ENCODE measurements at places on chromosomes 1 and 21.

GRCh38 chr21:32920474-32920873 is 105.3 kb upstream of the OLIG2 start:
- ATAC-seq, result no peak

- no peak for ATAC-seq
Observed at GRCh38 chr1:34750610-34751009, 4.2 kb upstream of the GJB5 start.

GRCh38 chr1:168691541-168691940 is 37.5 kb downstream of the DPT start:
- no peak for ATAC-seq

GRCh38 chr1:116487031-116487430 is 83.8 kb downstream of the CD58 start:
- ATAC-seq, result no peak

GRCh38 chr21:40658311-40658710 is 188.6 kb downstream of the DSCAM start:
- ATAC-seq, result no peak

GRCh38 chr1:144551107-144551542 is 41.6 kb upstream of the PPIAL4F start:
- no peak for ATAC-seq

DNA sequence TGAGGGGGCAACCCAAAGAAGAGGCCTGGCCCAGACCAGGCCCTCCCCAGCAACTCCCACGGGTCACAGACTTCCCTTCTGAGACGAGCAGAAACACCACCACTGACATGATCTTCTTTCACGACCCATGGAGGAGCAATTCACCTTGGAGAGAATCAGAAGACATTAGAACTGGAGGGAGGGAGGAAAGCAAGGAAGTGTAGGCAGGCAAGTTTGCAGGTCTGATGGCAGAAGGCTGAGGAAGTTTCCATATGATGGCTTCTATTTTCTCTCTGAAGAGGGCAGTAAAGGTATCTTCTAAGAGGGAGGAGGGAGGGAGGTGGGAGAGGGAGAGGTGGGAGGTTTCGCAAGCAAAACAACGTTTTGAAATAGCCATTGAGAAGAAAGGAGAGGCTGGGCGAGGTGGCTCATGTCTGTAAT is 1.4 kb upstream of the UBXN10 start:
- ATAC-seq, result no peak

GRCh38 chr1:46544561-46545240 is 6.7 kb downstream of the KNCN start:
- no peak for ATAC-seq

GRCh38 chr1:89842567-89843272 is 21.9 kb downstream of the LRRC8D start:
- ATAC-seq, result peak; percentile 34

GRCh38 chr1:94757931-94758330 is 62.2 kb upstream of the SLC44A3 start:
- peak; percentile 37 for ATAC-seq

DNA sequence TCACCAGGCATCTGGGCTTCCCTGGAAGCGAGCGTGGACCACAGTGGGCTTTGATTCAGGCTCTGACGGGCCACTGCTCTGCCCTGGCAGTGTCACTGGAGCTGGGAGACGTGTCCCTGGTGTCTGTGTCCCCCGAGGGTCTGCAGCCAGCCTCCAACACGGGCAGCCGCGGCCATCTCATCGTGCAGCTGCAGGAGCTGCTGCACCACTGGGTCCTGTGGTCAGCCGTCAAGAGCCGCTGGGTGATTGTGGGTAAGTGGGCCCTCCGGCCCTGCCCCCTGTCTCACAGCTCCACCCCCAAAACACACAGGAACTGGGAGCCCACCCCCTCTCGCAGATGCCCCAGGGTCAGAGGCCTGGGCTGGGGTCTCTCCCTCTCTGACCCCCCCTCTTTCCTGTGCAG is 40.7 kb downstream of the DISP3 start:
- ATAC-seq, result no peak

DNA sequence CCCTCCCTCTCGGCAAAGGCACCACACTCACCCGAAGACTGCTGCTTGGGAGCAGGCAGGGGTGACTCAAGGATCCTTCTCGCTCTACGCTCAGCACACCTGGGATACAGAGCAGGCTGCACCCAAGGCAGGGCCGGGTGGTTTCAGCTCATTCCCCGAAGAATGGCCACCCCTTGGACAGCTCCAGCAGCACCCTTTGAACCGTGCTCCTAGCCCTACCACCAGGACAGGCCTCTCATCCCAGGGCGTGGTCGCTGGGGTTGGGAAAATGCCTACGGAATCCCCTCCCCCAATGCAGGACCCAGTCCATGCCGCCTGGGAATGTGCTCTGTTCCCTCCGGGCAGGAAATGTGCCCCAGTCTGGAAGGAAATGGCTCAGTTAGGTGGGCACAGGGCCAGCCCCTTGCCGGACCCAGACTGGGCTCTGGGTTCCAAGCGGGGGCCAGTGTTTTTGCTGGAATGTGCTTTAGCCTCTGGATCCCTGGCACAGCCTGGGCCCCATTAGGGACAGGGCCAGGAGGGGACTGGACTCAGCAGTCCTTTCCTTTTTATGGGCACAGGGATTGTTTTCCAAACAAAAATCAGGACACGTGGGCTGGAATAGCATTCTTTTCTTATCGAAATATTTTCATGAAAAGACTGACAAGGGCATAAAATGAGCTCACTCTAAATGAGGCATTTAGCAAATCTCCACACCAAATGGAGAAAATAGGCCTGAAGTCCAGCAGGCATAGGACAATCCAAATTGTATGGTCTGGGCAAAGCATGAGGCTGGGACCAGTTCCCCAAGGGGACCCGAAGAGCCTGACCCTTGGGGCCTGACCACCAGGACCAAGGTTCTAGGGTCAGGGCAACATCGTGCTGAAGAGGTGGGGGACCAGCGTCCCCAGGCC is 7.3 kb downstream of the TMEM82 start:
- ATAC-seq, result peak; percentile 56

DNA sequence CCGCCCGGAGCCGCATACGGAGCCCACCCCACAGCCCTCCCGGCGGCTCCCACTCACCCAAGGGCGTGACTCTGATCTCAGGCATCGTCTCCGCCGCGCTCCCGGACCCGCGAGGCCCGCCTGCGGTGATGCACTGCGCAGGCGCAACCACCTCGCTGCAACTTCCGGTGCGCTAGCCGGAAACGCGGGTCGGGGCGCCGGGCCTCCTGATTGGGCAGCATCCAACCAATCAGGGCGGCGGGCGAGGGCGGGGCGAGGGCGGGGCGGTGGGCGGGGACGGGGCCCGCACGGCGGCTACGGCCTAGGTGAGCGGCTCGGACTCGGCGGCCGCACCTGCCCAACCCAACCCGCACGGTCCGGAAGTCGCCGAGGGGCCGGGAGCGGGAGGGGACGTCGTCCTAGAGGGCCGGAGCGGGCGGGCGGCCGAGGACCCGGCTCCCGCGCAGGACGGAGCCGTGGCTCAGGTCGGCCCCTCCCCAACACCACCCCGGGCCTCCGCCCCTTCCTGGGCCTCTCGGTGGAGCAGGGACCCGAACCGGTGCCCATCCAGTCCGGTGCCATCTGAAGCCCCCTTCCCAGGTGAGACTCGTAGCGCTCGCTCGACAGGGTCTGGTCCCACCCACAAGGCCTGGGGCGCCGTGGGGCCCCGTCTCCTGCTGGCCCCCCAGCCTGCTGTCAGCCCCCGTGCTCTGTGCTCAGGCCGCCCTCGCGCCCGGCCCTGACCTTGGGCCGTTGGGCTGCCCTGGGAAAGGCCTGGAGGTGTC is at the start of the genes CPTP and INTS11:
Gene CPTP, plus strand, starts transcription at position 279 of the 764 bp plus-strand sequence. CDS start 2,109 bp downstream, outside the sequence.
Gene INTS11, minus strand, starts transcription at position 137 of the 764 bp plus-strand sequence. Its CDS starts 52 bp downstream, at position 85.
- ATAC-seq, result peak; percentile 94

DNA sequence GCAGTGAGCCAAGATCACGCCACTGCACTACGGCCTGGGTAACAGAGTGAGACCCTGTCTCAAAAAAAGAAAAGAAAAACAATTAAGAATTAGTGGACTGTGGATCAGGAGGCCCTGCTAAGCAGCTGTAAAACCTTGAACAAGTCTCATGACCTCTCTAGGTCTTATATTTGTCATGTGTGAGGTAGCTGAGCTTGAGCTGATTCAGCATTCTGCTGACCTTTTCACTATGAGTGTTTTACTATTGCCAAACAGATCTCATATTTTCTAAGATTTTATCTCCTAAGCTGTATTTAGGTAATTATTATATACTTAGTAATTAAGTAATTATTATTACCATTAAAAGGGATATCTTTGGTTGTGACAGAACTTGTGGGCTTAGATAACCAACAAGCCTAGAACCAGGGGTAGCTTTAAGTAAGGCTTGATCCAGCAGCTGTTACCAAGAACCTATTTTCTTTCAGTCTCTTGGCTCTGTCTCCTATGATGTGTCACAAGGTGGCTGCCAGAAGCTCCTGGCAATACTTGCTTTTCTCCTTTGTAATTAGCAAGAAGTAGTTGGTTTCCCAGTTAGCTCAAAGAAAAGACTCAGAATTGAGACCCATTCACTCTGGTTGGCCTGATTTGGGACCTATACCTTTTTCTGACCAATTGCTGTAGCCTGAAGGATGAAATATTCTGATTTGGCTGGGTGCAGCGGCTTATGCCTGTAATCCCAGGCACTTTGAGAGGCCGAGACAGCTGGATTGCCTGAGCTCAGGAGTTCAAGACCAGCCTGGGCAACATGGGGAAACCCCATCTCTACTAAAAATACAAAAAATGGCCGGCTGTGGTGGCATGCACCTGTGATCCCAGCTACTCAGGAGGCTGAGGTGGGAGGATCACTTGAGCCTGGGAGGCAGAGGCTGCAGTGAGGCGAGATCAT is 8.5 kb upstream of the ZC3H12A start:
- no peak for ATAC-seq

DNA sequence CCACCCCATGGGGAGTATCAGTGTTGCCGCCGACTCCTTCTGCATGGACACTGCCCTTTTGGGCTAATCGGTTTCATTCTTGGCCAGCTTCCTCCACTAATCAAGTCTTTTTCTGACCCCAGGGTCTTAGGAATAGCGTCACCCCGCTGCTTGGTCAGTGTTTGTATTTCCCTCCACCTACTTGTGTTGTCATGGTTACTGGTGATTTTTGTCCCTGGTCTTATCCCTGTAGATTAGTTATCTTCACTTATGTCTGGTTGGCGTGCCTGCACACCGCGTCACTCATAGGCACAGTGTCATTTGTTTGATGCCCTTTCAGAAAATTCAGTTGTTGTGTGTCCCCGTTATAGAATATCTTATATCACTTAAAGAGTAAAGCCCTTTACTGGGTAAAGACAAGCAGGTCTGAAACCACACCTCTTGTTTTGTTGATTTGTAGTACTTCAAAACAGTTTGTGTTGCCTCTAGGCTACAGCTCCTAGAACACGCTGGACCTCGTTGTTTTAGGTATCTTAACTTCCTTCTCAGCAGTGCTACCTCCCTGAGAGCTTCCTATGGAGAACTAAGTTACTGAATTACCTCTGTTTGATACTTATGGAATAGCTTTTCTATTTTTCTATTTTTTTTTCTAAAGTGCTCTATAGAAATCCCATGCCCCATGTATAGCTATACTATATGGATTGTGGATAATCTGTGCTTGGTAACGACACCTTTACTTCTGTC is 868 bp downstream of the PPP1R12B start:
- no peak for ATAC-seq

DNA sequence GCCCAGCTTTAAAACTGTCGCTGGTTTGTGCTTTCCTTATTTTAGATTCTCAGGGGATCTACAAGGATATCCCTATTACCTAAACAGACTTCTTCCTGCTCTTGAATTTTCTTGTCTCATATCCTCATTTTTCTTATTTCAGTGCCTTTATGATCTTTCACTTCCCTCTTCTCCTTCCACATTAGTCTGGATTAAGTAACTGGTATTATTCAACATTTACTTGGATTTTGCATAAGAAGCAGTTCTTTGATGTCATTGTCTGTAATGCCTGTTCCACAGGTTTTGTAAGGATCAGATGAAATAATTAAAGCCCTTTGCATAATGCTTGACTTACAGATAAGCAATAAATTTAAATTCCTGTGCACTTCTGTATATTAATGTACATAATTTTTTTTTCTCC is 26.5 kb downstream of the CXADR start:
- ATAC-seq, result no peak

DNA sequence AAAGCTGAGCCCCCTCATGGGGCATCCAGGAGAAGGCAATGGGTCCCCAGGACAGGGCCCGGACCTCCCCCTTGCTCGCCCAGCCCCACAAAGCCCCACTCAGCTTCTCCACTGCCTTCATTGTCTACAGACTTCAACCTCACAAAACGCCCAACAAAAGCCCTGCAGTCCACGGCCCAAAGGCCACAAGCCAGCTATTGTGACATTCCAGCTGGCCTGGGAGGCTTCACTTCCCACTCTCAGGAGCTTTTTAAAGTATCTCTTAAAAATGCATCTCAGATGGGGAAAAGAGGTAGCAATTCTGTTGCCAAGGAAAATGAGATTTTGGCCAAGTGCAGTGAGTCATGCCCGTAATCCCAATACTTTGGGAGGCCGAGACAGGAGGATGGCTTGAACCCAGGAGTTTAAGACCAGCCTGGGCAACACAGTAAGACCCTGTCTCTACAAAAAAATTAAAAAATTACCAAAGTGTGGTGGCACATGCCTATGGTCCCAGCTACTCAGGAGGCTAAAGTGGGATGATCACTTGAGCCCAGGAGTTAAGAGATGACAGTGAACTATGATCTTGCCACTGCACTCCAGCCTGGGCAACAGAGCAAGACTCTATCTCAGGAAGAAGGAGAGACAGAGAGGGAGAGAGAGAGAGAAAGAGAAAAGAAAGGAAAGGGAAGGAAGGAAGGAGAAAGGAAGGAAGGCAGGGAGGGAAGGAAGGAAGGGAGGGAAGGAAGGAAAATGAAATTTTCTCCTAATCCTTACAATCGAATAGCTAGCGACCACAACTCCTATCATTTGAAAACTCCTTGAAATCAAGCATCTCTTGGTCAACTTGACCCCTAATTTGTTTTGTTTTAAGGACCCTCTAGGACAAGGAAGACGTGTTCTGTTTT is 31.4 kb upstream of the TARDBP start:
- peak; percentile 20 for ATAC-seq

GRCh38 chr1:160342953-160343869 is at the start of the genes COPA and NCSTN:
Gene COPA, minus strand, starts transcription at chr1:160343250. Its CDS starts 80 bp downstream, at chr1:160343170.
Gene NCSTN, plus strand, starts transcription at chr1:160343383. Its CDS starts 14 bp downstream, at chr1:160343397.
- peak; percentile 99 for ATAC-seq

- no peak for ATAC-seq
Observed at GRCh38 chr1:171286032-171286705, 27.8 kb upstream of the FMO4 start.

- ATAC-seq, result no peak
Observed at GRCh38 chr1:238465449-238465848, 574.7 kb upstream of the ZP4 start.

DNA sequence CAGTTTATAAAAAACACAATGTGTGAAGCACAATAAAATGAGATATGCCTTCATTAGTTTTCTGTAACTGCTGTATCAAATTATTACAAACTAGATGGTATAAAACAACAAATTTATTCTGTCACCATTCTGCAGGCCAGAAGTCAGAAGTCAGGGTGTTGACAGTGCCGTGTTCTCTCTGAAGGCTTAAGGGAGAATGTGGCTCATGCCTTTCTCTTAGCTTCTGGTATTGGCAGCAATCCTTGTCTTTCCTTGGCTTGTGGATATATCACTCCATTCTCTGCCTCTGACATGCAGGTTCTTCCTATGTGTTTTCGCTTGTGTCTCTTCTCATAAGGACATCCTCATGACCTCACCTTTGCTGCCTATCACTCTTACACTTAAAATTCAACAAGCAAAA is 10.1 kb downstream of the NEK7 start:
- ATAC-seq, result no peak

GRCh38 chr1:159821171-159821867 is 5.4 kb upstream of the SLAMF8 start:
- ATAC-seq, result no peak
